ENCODE measurements at places on chromosomes 2 and 18. TPM values are rescaled to one million over a fixed set of nuclear protein-coding genes. Genes with fewer than 3 reads are reported as not detected.

DNA sequence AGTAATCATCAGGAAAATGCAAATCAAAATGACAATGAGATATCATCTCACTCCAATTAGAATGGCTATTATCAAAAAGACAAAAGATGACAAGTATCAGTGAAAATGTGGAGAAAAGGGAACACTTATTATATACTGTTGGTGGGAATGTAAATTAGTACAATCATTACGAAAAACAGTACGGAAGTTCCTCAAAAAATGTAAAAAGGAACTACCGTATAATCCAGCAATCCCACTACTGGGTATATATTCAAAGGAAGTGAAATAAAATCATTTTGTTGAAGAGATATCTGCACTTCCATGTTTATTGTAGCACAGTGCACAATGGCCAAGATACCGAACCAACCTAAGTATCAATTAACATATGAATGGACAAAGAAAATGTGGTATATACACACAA lies 52.4 kb upstream of the TEX51 start:
- no peaks in the 10 kb centered on the region for H3K27me3 ChIP-seq
- no peak overlapping the region for H3K4me3 ChIP-seq
- DNase-seq: no peak
- no peak overlapping the region for H3K27ac ChIP-seq
- no peaks in the 10 kb centered on the region for H3K36me3 ChIP-seq
- H3K4me1 ChIP-seq: no peaks in the 10 kb centered on the region

GRCh38 chr2:173271825-173272224 lies 82.8 kb upstream of the CDCA7 start:
- H3K4me1 ChIP-seq: no peaks in the 10 kb centered on the region
- no peaks in the 10 kb centered on the region for H3K36me3 ChIP-seq
- H3K4me3 ChIP-seq: no peak overlapping the region

EVA1A gene
- total RNA-seq: not detected

DNA sequence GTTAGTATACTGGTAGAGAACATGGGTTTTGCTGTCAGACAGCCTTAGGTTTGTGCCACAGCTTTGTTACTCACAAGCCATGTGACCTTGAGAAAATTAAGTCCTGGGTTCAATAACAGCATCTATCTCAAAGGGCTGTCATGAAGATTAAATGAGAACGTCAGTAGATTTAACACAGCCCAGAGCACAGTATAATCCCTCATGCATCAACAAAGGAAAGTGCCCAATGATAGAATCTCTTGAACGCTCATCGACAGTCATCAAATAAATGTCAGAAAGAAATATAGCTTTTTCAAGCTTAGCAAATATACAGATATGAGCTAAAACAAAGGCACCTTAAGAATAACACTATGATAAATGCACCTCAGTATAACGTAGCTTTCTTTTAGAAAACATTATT lies 22.3 kb downstream of the CUL3 start:
- no peak for DNase-seq
- no peak overlapping the region for H3K4me3 ChIP-seq
- peaks cover 8% of the 10 kb centered on the region for H3K4me1 ChIP-seq
- H3K36me3 ChIP-seq: no peaks in the 10 kb centered on the region
- H3K27me3 ChIP-seq: no peaks in the 10 kb centered on the region
- H3K27ac ChIP-seq: no peak overlapping the region

ERICH2 gene
- total RNA-seq: not detected

DNA sequence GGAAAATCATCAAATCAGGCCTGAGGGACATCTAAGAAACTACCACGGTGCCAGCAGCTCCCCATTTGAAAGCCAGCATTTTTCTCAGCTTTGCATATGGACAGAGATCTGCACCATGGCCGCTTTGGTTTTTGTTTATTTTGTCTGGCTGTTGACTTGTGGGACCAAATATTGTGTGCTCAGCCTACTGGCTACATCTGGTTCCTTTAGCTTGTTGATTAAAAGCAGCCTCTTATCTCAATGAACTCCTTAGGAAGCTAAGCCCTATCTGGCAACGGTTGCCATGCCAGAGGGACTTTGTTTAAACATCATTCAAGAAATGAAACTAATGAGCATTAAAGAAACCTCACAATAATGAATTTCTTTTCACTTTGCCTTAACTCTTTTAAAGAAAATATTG lies 32.4 kb upstream of the CCDC150 start:
- no peaks in the 10 kb centered on the region for H3K36me3 ChIP-seq
- no peak overlapping the region for H3K4me3 ChIP-seq
- no peaks in the 10 kb centered on the region for H3K27me3 ChIP-seq
- H3K27ac ChIP-seq: peak overlapping the region; percentile 59
- DNase-seq: no peak
- H3K4me1 ChIP-seq: peaks cover 5% of the 10 kb centered on the region

SLC30A3 gene
- 7.6 TPM for total RNA-seq

GPR39 gene
- total RNA-seq: 0.64 TPM

HAT1 gene
- 28.3 TPM for total RNA-seq

GRCh38 chr18:58044370-58045241 lies 580 bp downstream of the NEDD4L start:
- H3K4me1 ChIP-seq: peaks cover 10% of the 10 kb centered on the region
- peak; percentile 75 for DNase-seq
- H3K4me3 ChIP-seq: peak overlapping the region; percentile 87
- H3K36me3 ChIP-seq: no peaks in the 10 kb centered on the region

DNA sequence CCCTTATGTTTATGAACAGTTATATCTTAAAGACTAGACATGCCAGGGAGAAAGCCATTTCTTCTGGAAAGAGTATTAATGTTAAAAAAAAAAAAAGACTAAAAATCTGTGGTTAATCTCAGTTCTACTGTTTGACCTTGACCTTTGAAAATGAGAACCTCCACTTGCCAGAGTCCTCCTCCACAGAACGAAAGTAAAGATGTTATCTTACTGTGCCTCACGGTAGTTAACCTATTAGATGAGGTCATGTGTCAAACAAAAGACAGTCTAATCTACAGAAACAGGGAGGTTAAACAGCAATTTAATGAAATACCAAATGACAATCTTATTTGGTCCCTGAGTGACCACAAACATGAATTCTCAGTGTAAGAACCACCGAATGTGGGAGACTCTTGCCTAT lies 51.2 kb downstream of the SLC14A2 start:
- no peak overlapping the region for H3K4me3 ChIP-seq
- H3K27ac ChIP-seq: no peak overlapping the region
- peaks cover 8% of the 10 kb centered on the region for H3K4me1 ChIP-seq
- H3K36me3 ChIP-seq: no peaks in the 10 kb centered on the region
- no peaks in the 10 kb centered on the region for H3K27me3 ChIP-seq

TUBA3E gene
- not detected for total RNA-seq

- H3K36me3 ChIP-seq: no peaks in the 10 kb centered on the region
- no peaks in the 10 kb centered on the region for H3K27me3 ChIP-seq
- DNase-seq: no peak
- no peak overlapping the region for H3K4me3 ChIP-seq
- no peaks in the 10 kb centered on the region for H3K4me1 ChIP-seq
These were observed 33.0 kb downstream of the CYRIA start for GRCh38 chr2:16632598-16632997.

MZT2A gene
- 108 TPM for total RNA-seq

MAL gene
- total RNA-seq: not detected

LYPD6B gene
- total RNA-seq: not detected

RAB12 gene
- total RNA-seq: 35.5 TPM

DNA sequence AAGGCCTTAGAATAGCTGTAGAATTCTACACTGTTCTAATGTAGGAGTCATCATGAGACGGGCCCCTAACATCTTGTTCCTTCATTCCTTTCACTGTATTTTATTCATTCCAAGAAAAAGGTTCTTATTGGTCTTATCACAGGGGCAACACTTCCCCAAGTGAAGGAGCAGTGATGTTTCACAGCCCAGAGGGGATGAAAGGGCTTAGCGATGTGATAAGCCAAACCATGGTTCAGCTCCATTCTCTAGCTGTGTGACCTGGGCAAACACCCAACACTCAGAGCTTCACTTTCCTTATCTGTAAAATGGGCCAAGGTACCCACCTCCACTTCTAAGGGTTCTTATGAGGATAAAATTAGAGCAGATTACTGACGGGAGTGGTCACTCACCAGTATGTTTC lies 25.4 kb upstream of the HS6ST1 start:
- peaks cover 14% of the 10 kb centered on the region for H3K4me1 ChIP-seq
- H3K4me3 ChIP-seq: no peak overlapping the region
- no peaks in the 10 kb centered on the region for H3K36me3 ChIP-seq
- H3K27me3 ChIP-seq: no peaks in the 10 kb centered on the region
- no peak overlapping the region for H3K27ac ChIP-seq

DNA sequence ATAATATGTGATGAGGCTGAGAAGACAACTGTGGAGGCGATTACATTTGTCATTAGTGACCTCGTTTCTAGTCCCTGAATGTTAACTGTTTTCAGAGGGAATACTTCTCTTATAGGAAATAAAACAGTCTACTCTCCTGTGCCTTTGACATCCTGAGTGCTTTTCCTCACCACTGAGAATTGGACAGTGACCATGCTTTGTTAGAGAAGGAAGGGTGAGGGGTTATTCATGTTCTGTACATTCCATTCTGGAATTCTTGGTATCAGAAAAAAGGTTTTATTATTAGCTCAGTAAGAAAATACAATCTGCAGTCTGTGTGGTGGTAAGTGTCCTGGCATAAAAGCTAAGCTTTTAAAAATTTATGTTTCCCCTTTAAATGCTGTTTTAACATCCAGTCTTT lies 58.8 kb downstream of the PARD3B start:
- H3K27me3 ChIP-seq: no peaks in the 10 kb centered on the region
- no peak overlapping the region for H3K4me3 ChIP-seq
- H3K36me3 ChIP-seq: no peaks in the 10 kb centered on the region
- DNase-seq: no peak
- peaks cover 5% of the 10 kb centered on the region for H3K4me1 ChIP-seq
- H3K27ac ChIP-seq: no peak overlapping the region

ARHGEF4 gene
- total RNA-seq: 9.6 TPM

DNA sequence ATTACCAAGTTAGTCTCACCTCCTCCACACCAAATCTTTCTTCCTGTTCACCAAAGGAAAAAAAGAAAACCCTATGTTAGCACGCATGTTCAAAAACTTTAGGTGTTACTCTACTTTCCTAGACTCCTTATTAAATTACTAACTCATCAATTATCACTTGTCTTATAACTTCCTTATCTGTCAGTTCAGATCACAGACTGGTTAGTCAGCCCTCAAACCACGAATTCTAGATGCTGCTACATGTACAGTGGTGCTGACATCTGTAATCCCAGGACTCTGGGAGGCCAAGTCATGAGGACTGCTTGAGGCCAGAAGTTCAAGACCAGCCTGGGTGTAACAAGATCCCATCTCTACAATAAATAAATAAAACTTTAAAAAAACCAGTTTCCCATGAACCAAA lies 3.5 kb downstream of the YWHAQ start:
- H3K4me3 ChIP-seq: peak overlapping the region; percentile 21
- peaks cover 37% of the 10 kb centered on the region for H3K4me1 ChIP-seq
- no peaks in the 10 kb centered on the region for H3K27me3 ChIP-seq
- H3K36me3 ChIP-seq: peaks cover 11% of the 10 kb centered on the region
- H3K27ac ChIP-seq: no peak overlapping the region

TEX44 gene
- not detected for total RNA-seq

KCNE4 gene
- 18.3 TPM for total RNA-seq

Data from ascending aorta (tissue), 2 donors.